Stimulated activated CD4-positive, alpha-beta T cell treated with anti-CD3 and anti-CD28 coated beads, TNF-alpha, amount 100 ng/mL, for 1 hour (primary cell): ENCODE measurements at places on chromosomes 16 and 17.
A peak's percentile ranks its signal among the peaks of the same experiment; 100 is the strongest.

DNA sequence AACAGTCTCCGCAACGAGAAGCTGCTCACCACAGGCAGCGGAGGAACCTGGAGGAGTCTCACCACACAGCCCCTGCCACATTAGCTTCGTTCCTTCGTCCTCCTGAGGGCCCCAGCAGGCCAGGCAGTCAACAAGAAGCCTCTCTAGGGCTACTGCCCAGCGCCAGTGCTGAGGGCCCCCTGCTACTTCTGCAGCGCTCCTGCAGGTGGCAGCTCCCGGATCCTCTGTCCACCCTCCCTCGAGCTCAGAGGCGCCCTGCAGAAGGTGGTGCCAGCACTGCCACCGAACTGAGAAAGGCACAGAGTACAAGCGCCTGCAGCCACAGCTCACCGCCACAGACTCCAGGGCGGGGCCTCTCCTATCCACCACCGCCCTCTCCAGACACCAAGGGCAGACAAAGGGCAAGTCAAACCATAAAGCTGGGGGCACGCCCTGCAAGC lies 27.3 kb downstream of the KDM8 start:
- DNase-seq: peak; percentile 64

GRCh38 chr16:15749371-15749770 lies 99.3 kb downstream of the NDE1 start:
- DNase-seq: no peak

DNA sequence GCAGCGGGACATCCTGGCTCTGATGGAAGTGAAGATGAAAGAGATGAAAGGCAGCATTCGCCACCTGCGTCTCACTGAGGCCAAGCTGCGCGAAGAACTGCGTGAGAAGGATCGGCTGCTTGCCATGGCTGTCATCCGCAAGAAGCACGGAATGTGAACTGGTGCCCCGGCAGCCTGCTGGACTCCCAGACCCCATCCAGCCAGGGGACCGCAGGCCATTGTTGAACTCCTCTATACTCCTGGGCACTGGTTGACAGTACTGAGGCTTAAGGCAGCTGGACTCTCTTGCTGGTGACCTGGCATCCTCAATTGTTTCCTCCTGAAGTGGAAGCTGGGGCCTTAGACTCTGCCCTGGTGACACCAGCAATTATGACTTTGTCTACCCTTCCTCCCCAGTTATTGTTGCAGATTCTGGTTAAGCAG lies 1.2 kb downstream of the THAP11 start:
- no peak for DNase-seq

DNA sequence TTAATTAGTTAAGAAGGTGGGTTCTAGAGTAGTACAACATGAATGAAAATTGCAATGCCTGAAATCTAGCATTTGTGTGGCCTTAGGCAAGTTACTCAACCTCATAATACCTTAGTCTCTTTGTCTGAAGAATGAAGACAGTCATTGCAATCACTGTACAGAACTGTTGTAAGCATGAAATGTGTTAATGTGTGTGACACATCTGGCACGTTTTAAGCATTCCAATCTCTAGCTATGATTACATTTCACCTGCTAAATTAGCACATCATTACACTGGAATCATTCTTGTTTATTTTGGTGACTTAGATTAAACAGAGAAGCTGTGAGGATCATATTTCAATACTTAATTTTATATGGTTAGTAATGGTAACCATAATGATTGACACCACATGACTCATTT lies 629.7 kb upstream of the KIF2B start:
- no peak for DNase-seq

GRCh38 chr17:3723188-3723555 lies 531 bp upstream of the HASPIN start:
- no peak for DNase-seq

DNA sequence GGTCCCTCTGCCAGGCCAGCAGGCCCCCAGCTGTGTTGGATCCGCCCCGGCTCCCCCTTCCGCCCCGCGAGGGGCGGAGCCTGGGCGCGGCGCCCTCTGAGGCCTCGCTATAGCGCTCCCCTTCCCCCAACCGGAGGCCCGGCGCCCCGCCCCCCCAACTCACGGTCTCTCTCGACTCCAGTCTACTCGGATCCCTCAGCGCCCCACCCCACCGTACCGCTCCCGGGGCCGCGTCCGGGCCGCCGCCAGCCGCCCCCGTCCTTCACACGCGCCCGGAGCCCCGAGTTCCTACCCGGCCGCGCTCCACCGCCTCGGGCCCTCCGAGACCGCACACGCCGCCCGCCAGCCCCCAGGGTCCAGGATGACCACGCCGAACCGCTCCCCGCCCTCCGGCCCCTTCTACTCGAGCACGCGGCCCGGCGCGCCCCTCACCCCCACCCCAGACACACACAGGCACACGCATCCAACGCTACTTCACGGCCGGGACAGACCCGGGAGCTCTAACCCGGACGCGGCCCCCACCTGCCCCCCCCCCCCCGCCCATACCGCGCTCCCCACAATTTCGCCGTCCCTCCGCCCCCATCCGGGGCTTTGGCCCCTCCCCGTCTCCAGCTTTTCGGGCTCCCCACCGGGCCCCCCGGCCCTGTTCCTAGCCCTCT lies 1.4 kb downstream of the PHF23 start:
- peak; percentile 54 for DNase-seq

GRCh38 chr17:11278992-11279270 lies 37.9 kb downstream of the SHISA6 start:
- no peak for DNase-seq

DNA sequence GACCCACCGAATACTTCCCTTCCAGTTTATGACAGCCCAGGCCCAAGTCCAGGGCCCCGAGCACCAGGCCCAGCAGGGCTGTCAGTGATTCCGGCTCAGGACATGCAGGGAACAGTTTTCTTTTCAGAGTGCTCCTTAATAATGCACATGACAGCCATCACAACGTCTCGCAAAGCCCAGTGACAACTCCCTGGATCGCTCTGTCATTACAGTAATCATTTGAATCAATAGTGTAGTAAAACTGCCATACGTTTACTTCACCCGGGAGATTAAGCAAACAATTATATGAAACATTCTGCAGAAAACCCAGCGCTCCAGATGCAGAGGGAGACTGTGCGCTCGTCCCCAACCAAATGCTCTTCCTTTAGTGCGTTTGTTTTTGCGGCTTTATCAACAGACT lies 162.6 kb upstream of the CDH13 start:
- no peak for DNase-seq

DNA sequence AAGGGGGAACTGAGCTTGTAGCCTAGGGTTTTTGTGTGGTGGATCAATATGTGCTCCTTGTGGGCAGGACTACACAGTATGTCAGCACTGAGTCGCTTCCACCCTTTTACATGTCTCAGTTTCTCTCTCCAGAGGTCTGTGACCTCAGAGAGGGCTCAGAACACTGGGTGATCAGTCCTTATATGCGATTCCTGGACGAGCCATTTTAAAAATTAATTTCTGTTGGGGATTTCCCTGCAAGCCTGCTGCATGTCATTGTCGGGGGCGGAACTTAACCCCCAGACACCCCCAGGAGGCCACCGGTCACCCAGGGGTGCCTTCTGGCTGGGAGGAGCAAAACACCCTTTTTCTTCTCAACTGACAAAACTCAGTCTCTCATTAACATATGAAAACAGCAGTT lies 14.1 kb downstream of the DHRS7B start:
- no peak for DNase-seq

GRCh38 chr17:73820686-73821448 lies 176.6 kb upstream of the SDK2 start:
- no peak for DNase-seq

GRCh38 chr16:66551788-66552285 lies 539 bp upstream of the CKLF start:
- no peak for DNase-seq

DNA sequence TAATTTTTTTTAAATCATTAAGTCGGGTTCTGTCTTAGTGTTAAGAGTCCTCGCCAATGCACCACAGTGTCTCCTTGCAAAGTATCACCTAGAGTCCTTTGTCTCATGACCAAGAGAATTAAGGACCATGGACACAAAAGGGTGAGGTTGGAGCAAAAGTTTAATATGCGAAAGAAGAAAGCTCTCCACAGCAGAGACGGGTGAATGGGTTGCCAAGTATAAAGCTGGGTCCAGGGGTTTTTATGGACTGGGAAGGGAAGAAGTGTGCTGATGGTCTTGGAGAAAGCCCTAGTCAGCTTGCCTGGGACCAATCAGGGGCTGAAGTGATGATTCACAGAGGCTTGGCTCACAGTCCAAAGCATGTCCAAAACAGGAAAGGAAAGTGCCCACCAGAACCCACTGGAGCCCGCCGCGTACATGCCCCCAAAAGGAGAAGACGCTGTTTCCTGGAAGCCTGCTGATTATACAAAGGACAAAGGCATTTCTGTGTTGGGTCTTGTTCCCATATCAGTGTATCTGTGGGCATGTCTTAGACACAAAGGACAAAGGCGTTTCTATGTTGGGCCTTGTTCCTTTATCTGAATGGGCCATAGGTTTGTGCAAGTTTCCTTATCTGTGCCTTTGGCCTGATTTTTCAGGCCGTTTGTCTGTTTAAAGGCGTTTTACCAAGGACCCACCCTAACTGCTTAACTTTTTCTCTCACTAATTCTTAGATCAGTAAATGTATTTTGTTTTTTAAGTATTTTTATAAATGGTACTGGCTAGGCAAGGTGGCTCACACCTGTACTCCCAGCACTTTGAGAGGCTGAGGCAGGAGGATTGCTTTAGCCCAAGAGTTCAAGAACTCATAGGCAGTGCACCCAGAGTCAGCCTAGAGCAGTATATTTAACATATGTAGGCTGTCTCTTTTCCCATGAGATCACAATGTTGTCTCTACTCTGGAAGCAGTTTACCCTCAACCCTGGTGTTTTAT lies 28.7 kb upstream of the ATF7IP2 start:
- no peak for DNase-seq

GRCh38 chr16:2904922-2905240 lies 6.8 kb upstream of the FLYWCH1 start:
- no peak for DNase-seq

DNA sequence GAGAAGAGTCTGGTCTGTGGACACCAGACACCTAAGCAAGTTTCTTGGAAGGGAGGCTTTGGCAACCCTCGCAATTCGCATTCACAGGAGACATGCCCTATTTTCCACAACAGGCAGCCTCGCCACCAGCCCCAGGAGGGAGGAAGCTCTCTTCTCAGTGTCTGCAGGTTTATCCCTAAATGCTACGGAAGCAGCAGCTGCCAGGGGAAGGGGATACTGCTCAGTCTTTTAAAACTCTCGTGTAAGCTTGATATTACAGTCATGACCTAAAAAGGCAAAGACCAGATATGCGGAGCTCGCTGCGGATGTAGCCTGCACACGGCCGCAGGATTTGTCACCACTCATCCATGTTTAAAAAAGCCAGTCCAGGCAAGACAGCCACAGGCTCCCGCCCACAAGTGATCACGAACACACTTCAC lies 159.2 kb upstream of the RPH3AL start:
- DNase-seq: no peak

DNA sequence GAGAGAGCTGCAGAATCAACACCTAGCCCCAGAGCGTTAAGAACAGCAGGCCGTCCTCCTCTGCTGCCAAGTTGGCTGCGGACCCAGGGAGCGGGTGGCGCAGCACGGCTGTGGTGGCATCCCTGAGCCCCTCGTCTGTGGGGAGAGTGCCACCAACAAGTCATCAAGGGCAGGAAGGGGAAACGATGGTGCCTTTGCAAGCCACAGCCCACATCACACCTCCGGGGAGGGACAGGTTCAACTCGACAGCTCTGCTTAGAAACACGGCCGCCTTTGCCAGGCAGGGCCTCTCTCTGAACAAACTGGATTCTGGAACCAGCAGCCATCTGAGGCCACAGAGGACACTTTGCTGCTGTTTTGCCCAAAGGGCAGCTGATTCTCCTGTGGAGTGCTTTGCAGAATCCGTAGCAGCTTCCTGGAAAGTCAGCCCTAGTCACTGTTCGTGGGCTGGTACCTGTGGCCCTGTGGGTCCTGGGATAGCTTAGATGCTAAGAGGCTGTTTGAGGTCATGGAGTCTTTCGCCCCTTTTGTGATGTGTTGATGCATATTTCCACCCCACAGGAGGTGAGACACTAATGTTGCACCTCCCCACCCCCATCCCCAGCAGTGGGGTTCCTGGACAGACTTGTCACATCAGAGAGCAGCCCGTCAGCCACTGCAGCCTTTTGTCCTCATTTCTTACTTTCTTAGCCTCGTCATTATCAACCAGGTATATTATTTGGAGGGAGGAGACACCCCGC lies 270.6 kb downstream of the CPPED1 start:
- DNase-seq: no peak

GRCh38 chr17:68204736-68205135 lies 43.1 kb upstream of the AMZ2 start:
- no peak for DNase-seq

DNA sequence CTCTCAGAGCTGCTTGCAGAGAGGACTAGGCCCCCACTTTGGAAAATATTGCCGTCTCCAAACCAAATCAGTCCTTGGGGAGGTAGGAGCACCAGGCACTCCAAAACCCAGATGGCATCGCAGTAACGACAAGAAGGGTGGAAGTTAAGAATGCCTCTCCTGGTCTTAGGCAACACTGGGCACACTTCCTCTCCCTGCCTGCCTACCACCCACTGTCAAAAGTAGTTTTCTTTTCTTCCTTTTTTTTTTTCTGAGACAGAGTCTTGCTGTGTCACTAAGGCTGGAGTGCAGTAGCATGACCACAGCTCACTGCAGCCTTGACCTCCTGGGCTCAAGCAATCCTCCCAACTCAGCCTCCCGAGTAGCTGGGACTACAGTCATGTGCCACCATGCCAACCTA lies 47.2 kb downstream of the SRL start:
- no peak for DNase-seq

DNA sequence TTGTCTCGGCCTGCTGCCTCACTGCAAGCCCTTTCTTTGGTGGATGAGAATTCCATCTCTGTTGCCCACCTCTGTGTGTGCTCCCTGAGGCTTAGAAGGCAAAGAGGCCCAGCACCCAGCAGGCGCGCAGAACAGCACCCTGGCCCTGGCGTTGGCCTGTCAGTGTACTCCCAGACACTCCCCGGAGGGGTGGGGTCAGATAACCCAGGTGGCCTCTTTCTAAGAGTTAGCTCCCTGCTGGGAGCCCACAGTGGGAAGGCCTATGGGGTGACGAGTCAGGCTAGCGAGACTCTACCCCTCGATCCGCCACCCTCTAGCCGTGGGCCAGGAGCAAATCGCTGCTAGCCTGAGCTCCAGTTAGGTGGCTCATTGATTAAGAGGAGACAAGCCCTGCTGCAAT lies 38.1 kb downstream of the SRL start:
- DNase-seq: no peak

- DNase-seq: no peak
These were observed 217.5 kb upstream of the CHMP6 start for GRCh38 chr17:80774146-80774545.

- no peak for DNase-seq
These were observed 8.3 kb upstream of the SDR42E1 start for GRCh38 chr16:82019535-82019934.

DNA sequence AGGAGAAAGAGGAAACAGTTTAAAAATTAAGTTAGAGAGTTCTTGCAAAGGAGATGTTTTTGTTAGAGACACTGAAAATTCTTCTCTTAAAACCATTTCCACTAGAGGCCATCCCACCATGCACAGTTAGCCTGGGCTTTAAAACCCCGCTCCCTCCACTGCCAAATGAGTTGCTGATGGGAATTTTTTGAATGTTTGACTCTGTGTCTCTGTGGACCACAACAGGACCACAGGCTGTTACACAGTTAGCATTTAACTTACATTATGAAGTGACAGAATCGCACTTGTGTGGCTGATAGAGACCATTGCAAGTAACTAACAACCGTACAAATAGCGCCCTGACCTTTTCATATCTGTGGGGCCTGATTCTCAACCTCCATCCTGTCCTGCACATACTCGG lies 74.7 kb upstream of the TBX2 start:
- DNase-seq: no peak

GRCh38 chr17:48310748-48311213 lies 119.2 kb downstream of the SKAP1 start:
- DNase-seq: no peak
